ENCODE measurements at places on chromosomes 2 and 18.

DNA sequence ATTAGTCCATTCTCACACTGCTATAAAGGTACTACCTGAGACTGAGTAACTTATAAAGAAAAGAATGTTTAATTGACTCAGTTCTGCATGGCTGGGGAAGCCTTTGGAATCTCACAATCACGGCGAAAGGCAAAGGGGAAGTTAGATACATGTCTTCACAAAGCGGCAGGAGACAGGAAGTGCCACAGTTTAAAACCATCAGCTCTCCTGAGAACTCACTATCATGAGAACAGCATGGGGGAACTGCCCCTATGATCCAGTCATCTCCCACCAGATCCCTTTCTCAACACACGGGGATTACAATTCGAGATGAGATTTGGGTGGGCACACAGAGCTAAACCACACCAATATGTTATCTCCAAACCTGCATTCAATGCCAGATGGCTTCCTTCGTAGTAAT lies 716.1 kb downstream of the DCC start:
- no peak for DNase-seq

GRCh38 chr2:96508521-96509113 lies 3.5 kb upstream of the NEURL3 start:
- no peak for DNase-seq

- no peak for DNase-seq
Measured at GRCh38 chr2:51667679-51668078, 635.7 kb upstream of the NRXN1 start.

- no peak for DNase-seq
Measured at GRCh38 chr2:226478109-226478809, 321.4 kb downstream of the IRS1 start.

DNA sequence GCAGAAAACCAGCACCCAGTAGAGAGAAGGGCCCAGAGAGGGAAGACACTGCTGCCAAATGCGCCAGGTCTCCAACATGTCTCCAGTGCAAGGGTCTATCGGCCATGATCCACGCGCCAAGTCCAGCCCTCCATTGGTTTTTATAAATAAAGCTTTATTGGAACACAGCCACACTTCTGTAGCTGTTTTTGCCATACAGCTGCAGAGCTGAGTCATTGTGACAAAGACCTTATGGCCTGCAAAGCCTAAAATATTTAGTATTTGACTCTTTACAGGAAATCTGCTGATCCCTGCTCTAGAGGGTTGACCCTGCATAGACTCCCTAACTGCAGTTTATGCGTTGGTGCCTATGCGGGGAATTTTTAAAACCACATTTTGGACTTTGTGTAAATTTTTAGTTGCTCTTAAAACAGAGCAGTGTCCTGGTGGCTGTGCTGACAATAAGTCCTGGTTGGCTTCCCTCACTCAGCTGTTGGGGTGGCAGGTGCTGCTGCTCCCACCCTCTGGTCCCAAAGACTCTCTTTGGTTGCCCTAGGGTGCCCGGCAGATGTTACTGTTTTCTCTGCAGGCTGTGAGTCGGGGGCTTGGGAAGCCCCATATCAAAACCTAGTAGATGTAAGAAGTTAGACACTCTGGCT lies 154.9 kb downstream of the CTIF start:
- no peak for DNase-seq

- no peak for DNase-seq
Measured at GRCh38 chr2:38098421-38099098, 22.6 kb upstream of the CYP1B1 start.

DNA sequence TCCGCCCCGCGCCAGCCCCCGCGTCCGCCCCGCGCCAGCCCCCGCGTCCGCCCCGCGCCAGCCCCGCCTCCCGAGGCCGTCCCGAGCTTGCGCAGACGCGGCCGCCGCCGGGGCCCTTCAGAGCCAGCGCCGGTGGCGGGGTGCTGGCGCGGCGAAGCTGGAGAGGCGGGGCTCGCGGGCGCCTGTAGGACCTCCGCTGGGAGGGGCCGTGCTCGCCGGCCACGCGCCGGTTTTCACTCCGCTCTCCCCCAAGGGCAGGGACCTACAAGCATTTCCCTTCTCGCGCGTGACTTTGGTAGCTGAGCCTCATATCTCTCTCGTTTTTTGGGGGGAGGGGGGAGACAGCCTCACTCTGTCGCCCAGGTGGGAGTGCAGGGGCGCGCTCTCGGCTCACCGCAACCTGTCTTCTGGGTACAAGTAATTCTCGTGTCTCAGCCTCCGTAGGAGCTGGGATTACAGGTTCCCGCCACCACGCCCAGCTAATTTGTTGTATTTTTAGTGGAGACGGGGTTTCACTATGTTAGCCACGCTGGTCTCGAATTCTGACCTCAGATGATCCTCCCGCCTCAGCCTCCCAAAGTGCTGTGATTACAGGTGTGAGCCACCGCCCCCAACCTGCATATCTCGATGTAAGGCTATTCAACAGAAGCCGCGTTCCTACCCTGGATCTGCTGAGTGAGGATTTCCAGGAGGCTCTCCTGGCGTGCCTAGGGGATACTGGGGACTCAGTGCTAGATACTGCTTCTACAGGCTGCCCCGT lies at the start of gene ZNF514:
ZNF514 (minus strand) TSS at position 159 of the 760 bp plus-strand sequence. CDS start 6,595 bp downstream, outside the sequence.
- peak; percentile 68 for DNase-seq

GRCh38 chr2:131552871-131553270 lies 25.2 kb downstream of the CCDC74A start:
- no peak for DNase-seq

GRCh38 chr2:164842624-164842966 lies 972 bp upstream of the COBLL1 start:
- DNase-seq, result no peak

- peak; percentile 4 for DNase-seq
Measured at GRCh38 chr2:86622519-86623042, 1.1 kb downstream of the RNF103 start.

GRCh38 chr2:238139196-238140039 lies 950 bp downstream of the KLHL30 start:
- DNase-seq, result peak; percentile 22

DNA sequence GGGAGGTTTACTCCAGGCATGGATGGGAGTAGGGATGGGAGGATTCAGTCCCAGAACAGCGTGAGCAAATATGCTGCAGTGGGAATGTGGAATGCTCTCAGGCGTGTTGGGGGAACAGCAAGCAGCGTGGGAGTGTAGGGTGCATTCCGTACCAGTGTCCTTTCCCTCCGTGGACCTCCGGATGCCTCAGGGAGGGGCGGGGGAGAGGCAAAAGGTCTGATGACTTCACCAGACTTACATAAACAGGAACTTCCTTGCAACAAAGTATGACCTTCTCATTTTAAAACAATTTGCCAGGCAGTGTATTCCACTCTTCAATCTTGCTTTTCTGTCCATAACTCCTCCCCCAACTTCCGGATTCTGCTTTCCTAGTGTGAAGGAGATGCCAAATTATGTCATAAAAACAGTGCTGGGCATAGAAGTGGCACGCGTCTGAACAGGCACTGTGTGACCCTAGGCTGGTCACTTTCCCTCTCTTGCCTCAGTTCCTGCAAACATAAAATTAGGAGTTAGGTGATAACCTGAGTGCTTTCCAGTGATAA lies 36.9 kb downstream of the RPL37A start:
- no peak for DNase-seq

DNA sequence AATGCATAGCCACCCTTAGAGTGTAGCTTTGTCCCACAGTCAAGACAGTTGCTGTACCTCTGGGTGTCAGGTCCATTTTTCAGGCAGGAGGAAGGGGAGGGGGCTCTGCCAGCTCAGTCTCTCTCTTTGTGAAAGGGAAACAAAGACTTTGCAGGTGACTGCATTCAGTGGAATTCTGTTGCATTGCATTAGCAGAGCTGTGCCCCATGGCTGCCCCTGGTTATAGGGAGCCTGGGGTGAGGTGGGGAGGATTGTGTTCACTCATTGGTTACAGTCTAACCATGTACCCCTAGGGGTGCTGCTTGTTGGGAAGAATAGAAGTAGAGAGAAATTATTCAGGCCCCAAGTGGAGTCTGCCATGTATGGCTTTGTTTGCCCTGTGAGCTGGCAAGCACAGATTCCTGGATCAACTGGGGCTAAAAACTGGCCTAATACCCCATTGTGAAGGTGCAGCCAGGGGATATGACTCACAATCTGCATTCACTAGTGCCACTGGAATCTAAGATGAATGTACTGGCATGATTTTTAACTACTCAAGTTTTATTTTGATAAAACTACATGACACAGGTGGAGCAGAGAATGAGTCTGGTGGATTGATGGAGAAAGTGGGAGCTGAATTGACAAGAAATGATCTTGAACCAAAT lies 118.4 kb downstream of the SH3BP4 start:
- no peak for DNase-seq

GRCh38 chr2:209960045-209960444 lies 42.4 kb upstream of the RPE start:
- no peak for DNase-seq

- no peak for DNase-seq
Measured at GRCh38 chr2:651951-652373, 25.2 kb downstream of the TMEM18 start.

GRCh38 chr18:14086458-14087231 lies 45.6 kb downstream of the ZNF519 start:
- no peak for DNase-seq

- DNase-seq, result no peak
Measured at GRCh38 chr18:35917043-35917442, 55.4 kb upstream of the RMP24 start.

GRCh38 chr2:40814616-40815015 lies 362.7 kb upstream of the SLC8A1 start:
- no peak for DNase-seq

DNA sequence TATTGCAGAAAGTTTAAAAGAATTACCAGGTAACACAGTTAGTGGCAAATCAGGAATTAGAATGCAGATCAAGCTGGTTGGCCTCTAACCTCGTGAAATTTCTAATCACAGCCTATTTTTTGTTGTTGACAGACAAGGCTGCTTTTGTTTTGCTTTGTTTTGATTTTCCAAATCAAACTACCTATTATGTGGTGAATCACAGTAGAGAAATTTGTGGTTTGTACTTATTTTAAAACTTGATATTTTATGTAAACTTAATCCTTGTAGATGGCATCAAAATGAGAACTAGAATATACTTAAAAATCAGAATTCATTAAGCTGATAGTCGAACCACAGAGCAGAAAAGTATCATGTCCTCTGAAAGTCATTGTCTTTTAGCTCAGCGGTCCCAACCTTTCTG lies 258.1 kb downstream of the CTNNA2 start:
- no peak for DNase-seq

- DNase-seq, result no peak
Measured at GRCh38 chr2:181471783-181472182, 14.6 kb downstream of the ITGA4 start.

- no peak for DNase-seq
Measured at GRCh38 chr2:177758591-177759371, 313.8 kb downstream of the PDE11A start.

DNA sequence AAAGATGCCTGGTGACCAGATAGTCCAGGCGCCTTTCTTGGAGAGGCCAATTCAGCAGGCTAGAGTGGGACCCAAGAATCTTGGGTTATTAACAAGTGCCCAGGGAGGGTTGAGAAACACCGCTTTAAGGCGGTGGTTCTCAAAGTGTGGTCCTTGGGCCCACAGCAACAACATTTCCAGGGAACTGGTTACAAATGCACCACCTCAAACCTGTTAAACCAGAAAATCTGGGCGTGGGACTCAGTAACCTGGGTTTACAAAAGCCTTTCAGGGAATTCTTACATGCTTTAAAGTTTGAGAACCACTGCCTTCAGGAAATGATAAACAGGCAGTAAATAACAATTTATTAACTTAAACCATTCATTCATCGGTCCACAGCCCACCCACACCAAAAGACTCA lies 92.5 kb downstream of the SP3 start:
- DNase-seq, result no peak

GRCh38 chr2:213544940-213545339 lies 260.7 kb downstream of the SPAG16 start:
- no peak for DNase-seq

DNA sequence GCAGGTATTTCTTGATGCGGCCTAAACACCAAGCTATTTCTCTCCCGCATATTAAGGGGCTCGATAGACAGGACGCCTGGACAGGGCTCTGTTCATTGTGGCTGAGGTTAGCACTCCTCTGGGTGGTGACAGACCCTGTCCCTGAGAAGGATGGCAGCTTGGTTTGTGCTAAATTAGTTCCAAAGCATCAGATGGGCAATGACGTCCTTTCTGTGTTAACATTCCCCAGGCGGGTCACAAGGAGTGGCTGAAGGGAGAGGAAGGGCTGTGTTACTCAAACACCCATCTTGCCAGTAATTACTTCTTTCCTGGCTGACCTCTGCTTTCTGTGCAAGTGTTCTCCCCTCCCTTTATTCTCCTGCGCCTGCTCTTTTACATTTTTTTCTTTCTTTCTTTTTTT lies 75.0 kb downstream of the TMEM247 start:
- no peak for DNase-seq

DNA sequence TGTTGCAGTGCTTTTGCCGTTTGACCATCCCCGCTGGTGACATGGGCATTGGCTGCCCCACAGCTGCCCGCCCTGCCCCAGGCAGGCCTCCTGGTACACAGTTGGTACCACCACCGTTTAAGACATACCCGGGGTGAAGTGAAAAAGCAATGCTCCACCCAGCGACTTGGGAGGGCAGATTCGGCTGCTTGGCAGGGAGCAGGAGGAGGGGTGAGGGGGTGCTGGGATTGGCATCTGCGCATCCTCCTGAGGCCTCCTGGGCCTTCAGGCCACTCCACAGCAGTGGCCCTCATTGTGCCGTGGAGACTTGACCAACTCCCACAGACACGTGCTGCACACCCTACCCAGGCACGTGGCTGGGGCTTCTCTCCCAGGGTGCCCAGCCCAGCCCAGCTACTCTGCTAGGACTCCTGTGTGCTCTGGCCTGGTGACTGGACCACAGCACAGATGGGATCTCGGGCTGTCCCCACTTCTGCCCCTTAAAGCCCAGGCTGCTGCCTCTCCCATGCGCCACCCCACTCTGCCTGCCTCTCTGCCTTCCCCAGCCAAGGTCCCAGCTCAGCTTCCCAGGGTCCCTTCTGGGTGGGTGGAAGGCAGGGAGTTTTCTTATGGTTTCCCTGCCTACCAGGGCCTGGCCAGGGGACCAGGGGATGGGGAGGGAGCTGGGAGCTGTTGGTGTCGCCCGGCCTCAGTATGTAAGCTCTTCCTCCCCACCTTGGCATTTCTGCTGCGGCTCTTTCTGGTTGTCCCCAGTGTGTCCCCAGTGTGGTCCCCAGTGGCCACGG lies 157.0 kb upstream of the HS6ST1 start:
- no peak for DNase-seq

DNA sequence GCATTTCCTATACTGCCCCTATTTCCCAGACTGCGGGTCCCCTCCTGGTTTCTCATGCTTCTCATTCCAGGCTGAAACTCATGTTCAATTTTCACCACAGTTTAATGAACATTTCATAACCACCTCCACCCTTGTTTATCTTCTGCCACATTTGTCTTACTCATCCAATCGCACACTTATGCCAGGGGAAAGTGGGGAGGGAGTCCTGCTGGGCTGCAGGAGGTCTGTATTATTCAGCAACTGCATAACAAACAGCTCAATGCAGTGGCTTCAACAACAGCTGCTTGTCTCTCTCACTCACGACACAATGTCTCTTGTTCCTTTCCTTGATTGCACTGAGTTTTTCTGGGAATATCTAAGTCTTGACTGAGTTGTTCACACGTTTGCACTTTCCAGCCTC lies 106.0 kb downstream of the ZNF519 start:
- no peak for DNase-seq

Data from stimulated activated CD8-positive, alpha-beta memory T cell treated with anti-CD3 and anti-CD28 coated beads, Interleukin-4, amount 100 ng/mL, for 24 hours (primary cell).